ENCODE measurements at places on chromosomes 4 and X. TPM values are rescaled to one million over a fixed set of nuclear protein-coding genes. Genes with fewer than 3 reads are reported as not detected.

DNA sequence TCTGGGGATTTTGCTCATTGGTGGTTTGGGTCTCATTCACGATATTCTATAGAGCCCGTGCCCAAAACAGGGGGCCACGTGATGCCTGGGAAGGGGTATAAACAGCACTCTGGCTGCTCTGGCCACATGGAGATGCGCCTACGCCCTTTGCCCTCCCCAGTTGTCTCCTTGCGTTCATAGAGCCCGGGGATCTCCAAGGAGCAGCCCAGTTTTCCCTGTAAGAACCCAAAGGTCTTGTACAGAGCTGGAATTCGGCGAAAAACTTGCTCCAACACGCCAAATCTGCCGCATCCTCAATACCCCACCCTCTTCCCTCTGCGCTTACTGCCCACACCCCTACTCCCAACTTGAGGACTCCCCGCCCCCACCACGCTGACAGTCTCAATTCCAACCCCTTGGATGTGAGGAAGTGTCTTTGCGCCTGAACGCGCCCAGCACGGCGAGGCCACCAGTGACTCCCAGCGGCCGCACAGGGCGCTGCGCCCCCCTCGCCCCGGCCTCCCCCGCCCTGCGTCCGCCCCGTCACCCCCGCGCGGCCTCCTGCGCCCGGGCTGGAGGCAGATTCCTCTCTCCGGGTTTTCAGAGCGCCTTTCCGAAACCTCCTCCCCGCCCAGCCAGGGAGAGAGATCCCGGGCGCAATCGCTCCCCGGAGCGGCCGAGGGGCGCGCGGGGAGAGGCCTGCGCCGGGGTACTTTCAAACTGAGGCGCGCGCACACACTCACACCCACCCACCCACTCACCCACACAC lies at the start of gene NHS:
Gene NHS (plus strand): TSS at position 582 of the 748 bp plus-strand sequence. CDS start 558 bp downstream, outside the sequence.
- DNase-seq, result peak; percentile 91

DNA sequence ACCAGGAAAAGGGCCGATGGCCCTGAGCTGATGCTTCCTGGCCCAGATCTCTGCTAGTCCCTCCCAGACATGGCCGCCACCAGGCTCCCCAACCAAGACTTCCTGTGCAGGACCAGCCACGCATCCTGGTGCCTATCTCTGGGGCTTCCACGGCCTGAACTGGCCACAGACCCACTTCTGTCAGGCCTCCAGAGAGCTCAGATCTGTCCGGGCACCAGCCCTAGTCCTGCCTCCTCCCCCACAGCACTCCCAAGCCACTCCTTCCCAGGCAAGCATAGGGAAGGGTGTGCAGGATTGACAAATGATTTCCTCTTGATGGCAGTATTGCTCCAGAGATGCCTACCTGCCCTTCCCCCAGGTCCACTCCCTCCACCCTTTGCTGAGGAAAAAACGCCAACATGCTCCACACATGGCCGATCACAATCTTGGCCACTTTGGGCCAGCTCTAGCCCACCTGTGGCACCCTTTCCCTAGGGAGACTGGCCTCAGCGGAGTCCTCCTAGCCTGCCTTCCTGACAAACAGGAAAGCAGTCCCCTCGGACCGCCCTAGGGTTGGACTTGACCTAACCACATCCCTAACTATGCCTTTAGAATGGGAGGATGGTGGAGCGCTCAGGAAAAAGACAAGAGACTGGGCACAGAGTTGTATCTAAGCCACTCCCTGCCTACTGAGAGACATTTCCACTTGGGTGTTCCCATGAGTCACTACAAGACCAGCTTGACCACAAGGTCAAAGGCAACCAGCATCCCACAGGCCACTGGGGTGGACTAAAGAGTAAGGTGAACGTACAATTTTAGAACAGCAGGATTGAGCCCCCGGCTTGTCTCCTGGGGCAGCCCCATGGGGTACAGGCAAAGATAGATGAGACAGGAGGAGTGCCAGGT lies 277.5 kb upstream of the AGTR2 start:
- DNase-seq, result peak; percentile 86

DNA sequence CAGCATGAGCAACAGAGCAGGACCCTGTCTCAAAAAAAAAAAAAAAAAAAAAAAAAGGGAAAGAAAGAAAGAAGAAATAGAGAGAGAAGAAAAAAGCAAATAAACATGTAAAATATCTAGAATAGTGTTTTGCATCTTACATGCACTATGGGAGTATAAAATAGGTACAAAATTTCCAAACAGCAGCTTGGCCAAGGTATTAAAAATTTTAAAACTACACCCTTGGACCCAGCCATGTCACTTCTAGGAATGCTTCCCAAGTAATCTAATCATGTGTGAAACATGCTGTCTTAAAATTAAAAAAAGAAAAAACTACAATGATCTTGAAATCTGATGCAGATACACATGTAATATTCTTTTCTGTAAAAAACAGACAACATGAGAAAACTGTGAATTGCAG lies 21.6 kb downstream of the IRF2 start:
- no peak for DNase-seq

COMMD8 gene
- 17.9 TPM for total RNA-seq

DNA sequence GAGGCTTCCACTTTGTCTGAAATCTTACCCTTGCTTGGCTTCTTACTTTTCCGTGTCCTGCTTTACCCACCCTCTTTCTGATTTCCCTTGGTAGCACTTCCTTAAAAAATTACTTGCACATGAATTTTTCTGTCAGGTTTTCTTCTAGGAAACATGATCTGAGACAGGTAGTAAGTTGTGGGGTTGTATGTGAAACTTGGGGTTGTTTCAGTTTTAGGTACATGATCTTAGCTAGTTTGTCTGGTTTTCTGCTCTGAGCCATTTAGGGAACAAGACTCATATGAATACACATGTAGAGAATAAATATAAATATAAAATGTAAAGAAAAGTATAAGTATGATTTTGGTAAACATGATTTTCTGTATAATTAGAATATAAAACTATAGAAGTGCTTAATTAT lies 17.4 kb upstream of the ARMCX2 start:
- DNase-seq, result no peak
